ENCODE measurements at places on chromosomes 5 and 9.

- DNase-seq = no peak
Measured at GRCh38 chr5:100797861-100798260, 105.2 kb downstream of the ST8SIA4 start.

- DNase-seq = no peak
Measured at GRCh38 chr9:135925496-135926133, 18.3 kb upstream of the CAMSAP1 start.

DNA sequence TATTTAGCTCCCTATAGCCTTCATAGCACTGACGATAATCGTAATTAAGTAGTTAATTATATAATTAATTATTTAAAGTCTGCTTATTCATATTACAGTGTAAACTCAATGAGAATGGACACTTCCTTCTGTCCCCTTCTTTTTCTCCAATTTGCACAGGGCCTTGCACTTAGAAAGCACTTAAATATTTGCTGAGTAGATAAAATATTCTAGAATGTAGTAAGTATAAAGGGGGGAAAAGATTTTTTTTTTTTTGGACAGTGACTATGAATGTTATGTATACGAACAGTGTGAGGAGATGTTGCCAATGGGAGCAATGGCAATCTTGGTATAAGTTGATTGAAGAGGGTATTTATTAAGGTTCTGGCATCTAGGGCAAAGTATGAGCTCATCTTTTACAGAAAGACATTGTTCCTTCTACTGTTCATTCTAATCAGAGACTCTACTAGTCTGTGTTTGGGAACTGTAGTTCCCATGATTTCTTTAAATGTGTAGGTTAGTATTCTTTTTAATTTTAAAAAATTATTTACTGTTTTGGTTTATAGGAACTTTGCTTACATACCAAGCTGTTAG, 49.4 kb downstream of the YTHDC2 start:
- no peak for DNase-seq

DNA sequence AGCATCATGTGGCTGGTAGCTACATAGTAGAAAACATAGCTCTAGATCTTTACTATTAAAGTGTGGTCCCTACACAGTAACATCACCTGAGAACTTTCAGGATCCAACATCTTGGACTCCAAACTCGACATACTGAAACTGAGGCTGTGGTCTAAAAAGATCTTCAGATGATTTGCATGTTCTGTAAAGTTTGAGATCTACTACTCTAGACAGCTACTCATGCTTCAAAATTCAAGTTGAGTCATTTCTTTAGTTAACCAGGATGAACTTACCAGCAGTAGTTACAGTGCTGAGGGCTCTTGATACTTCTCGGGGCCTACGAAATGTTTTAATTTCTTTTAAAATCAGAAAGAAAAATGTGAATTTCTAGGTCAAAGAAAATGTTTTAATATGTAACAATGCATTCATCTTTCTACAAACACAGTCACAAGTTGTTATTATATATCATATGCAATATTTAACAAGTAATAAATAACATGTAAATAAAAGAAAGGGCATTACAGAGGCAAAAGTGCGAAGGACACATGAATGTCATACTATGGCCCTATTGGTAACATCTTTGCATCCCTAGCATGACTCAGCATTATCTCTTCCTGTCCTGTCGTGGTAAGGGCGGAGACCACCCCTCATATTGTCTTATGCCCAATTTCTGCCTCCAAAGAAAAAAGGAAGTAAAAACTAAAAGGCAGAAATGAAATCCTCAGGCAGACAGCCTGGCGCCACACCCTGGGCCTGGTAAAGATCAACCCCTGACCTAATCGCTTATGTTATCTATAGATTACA, 563.9 kb upstream of the TLE4 start:
- DNase-seq = no peak

DNA sequence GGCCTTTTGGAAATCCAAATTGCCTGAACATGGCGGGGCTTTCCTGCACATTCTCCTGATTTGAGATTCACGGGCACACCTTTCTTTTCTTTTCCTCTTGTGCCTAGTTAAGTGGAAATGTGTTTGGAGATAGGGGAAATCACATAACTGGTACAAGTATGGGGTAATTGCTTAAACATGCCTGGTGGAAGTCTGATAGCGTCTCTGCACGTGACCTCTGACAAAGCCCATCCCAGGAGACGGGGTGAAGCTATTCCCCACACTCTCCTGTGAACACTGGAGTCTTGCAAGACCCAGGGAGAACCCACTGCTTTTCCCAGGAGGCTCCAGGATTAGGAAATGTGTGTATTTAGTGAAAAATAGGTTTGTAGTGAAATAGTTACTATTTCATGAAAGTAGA, 2.9 kb upstream of the REEP2 start:
- DNase-seq = no peak

- no peak for DNase-seq
Measured at GRCh38 chr9:19965336-19965735, 176.5 kb upstream of the SLC24A2 start.

GRCh38 chr9:2158111-2158610, 143.0 kb downstream of the SMARCA2 start:
- peak; percentile 45 for DNase-seq

DNA sequence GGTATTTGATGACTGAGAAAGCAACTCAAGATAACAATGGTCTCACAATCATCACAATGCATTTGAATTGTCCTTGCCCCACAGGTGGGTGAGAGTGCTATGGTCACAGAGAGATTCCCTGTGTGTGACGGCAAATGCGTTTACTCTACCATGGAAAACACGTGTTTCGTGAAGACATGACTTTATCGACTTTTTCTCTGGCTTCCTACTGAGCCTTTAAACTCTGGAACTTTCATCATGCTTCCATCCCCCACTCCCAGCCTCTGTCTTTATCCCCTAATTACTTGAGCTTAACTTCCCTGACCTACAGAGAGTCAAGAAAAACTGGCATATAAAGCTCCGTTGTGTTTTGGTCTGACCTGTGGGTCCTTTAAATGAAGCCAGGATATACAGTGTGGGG, 414.1 kb upstream of the CLINT1 start:
- no peak for DNase-seq

- no peak for DNase-seq
Measured at GRCh38 chr5:135950611-135951010, 4.2 kb downstream of the LECT2 start.

DNA sequence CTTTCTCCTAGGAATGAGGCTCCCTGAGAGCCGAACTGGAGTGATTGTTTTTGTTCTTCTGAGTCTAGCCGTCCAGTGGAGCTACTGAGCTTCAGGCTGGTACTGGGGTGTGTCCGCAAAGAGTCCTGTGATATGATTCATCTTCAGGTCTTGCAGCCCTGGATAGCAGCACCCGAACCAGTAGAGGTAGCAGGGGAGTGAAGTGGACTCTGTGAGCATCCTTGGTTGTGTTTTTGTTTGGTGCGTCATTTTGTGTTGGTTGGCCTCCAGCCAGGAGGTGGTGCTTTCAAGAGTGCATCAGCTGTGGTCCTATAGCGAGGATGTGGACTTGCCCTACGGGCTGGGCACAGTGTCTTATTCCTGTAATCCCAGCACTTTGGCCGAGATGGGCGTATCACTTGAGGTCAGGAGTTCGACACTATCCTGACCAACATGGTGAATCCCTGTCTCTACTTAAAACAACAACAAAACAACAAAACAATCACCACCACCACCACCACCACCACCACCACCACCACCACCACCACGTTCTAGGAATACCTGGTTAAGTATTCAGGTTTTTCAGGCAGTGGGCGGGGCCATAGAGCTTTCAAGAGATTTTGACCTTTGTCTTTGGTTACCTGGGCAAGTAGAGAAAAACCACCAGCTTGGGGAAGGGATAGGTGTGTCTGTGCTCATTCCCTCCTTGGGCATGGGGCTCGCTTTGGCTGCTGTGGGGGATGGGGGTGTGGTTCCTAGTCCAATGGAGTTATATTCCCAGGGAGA, 154.0 kb downstream of the WDR70 start:
- no peak for DNase-seq

DNA sequence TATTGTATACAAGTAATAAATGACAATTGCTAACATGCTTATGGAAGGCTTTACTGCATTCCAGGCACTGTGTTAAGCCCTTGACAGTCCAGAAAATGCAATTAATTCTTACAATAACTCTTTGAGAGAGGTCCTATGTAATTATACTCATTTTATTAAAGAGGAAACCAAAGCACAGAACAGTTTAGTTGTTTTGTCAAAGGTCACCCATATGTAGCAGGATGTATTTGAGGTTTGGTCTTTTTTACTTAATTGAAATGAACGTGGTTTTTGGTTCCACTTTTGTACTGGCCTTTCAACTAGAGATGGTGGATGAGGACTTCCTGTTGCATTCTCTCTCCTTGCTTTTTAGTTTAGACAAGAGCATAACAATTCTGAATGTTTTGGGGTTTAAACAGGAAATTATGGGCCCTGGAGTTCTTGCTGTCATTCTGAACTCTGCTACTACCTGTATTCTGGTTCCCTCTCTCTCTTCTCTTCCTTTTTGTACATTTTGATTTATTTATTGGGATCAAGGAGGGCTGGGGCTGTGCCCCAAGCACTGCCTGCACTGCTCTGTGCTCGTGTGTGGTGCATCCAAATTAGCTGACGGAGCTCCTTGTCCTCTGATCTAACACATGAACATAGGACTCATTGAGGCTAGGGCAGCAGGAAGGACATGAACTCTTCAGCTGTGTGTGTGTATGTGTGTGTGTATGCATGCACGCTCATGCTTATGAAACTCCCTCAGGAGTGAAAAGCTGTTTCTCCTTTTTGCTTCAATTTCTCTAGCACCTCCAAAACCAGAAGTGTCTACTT, 47.4 kb downstream of the SLC28A3 start:
- DNase-seq = no peak

DNA sequence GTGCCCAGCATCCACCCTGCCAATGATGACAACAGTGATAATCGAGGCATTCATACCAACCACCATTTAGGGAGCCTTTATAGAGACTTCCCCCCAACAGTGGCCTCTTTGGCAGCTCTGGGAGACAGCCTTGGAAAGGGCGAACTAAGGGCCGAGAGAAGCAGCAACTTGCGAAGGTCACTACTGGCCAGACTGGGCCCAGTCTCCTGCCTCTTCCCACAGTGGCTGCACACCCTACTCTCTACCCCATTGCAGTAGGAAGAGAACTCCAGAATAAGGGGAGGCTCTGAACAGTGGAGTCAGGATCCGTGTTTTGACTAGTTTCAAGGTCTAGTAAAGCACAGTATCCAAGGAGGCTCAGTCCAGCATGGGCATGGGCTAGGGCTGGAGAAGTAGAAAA, 5.3 kb downstream of the LHX6 start:
- DNase-seq = no peak

DNA sequence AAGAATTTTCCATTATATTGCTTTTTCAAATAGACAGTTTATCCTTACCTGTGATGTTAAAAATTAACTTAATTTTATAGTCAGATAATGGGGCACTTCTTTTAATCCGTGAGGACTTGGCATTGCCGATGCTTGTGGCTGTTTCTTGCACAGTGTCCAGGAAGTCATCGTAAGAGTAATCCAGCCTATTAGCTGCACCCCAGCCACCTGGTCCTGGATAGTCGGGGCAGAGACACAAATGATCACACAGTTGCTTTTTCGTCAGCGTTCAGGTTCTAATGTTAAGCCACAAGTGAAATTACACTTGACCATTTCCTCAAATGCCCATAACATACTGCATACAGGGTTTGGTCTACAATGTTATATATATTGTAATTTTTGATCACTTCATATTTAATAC, 107.4 kb downstream of the SVEP1 start:
- no peak for DNase-seq

DNA sequence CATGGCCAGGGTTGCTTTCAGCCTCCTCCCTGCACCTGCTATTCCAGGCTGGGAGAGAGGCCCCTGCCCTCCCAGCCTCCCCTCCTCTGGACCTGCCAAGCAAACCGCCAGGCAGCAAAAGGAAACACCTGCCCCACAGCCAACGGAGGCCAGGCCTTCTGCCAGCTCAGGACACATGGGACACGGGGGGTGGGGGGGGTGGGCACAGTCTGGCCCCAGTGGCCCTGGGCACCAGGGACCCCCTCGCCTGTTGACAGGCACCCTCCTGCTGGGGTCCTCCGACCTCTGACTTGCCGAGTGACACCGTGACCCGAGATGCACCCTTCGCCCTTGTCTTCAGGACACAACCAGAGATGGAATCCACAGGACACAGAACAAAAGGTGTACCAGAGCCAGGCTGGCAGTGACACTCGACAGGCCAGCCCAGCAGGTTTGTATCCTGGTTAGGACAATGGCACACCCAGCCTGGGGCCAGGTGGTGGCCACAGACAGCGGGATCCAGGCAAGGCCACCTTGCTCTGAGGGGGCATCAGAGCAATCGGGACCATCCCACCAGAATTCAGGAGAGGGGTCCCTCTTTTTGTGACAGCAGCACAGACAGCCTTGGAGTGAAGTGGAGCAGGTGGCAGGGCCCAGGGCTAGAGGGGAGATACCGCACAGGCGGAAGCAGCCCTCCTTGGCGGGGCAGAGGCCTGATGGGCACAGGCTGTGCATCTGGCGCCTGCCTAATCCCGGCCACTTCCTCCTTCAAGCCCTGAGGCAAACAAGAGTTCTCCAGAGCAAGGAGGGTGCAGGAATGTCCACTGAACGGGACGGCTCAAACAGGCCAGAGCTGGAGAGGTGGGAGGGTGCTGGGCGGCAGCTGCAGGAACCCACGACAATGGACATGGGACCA, 1.3 kb upstream of the TMEM210 start:
- DNase-seq = no peak

- DNase-seq = peak; percentile 43
Measured at GRCh38 chr9:137217276-137218211, 4.5 kb downstream of the RNF208 start.

- no peak for DNase-seq
Measured at GRCh38 chr9:14692470-14693250, 572 bp downstream of the ZDHHC21 start.

DNA sequence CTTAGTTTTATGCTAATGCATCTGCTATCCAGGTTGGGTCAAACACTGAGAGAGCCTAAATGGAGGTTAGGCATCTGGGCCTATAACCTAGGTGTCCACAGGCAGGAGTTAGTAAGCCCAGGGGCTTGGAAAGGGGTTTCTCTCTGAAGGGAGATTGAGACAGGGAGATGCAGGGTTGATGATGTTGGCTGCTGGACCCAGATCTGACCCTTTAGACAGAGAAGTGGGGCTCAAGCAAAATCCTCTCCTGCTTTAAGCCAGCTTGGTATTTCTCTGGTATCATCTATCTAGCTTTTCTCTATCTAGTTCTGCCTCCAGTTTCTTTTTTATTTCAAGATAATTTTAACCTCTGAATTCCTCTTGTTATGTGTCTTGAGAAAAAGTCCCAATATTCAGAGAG, 18.3 kb upstream of the ANKRD55 start:
- no peak for DNase-seq

DNA sequence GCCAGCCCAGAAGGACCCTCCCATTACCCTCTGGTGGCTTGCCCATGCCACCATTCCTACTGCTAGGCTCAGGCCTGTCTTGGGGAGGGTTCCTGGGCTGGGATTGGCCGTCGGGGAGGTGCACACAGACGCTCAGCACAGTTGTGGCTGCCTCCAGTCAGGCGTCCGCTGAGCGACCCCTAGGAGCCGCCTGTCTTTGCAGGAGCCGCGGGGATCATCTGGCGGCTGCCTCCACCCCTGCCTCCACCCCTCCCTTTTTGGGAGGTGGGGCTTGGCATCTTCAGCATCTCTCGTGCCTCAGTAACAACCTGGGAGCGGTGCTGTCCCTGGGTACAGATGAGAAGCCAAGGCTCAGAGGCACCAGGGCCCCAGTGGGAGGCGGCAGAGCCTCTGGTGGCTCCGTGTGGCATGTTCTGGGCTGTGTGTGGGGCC, 39.6 kb downstream of the RXRA start:
- DNase-seq = peak; percentile 69
